Brain microvascular endothelial cell (primary cell): ENCODE measurements at places on chromosomes 6 and 20.

DNA sequence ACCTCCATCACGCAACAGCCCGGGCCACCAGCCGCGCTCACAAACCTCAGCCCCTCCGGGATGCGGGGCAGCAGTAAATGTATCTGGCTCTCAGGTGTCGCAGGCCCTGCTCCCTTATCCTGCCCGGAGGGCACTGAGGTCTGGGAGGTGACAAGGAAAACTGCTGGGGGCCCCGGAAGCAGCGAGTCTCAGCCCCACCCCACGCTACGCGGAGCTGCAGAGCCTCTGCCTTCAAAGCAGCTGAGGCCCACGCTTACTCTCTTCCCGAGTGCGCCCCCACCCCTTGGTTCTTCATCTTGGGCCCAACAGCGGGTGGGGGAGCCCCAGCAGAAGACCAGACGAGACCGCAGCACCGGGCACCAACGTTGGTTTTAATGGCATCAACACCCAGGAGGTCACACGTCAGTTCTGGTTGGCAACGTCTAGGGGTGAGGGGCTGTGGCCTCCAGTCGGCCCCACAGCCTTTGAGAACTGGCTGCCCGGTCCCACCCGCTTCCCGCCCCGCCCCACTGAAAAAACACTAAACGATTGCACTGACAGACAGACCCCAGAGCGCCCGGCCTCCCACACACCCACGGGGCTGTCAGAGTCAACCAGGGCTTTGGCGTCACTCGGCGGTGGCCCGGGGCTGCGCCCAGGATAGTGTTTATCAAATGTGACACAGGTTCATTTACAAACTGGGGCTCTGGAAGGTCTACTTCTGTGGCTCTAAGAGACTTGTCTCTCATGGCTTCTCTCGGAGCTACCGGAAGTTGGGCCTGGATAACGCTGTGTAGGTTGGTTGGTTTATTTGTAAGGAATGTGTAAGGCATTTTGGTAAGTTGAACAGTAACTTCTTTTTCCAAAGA, 43.7 kb downstream of the DSTN start:
- no peak for DNase-seq

DNA sequence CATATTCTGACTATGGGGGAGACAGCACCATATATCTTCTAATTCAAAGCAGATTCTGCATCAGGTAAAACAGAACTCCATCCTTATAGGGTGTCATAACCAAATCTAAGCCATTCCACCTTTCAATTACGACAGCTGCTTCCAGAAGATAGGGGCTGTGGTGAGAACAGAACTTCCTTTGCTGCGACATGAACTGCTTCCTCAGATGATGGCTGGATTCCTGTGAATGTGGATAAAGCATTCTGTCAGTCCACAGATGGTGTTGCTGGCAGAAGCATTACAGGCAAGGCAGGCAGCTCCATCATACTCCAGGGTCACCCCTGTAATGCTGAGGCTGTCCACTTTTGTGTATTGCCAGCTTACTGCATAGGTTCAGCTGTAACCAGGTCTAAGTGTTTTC, 172.1 kb upstream of the PROKR2 start:
- no peak for DNase-seq

DNA sequence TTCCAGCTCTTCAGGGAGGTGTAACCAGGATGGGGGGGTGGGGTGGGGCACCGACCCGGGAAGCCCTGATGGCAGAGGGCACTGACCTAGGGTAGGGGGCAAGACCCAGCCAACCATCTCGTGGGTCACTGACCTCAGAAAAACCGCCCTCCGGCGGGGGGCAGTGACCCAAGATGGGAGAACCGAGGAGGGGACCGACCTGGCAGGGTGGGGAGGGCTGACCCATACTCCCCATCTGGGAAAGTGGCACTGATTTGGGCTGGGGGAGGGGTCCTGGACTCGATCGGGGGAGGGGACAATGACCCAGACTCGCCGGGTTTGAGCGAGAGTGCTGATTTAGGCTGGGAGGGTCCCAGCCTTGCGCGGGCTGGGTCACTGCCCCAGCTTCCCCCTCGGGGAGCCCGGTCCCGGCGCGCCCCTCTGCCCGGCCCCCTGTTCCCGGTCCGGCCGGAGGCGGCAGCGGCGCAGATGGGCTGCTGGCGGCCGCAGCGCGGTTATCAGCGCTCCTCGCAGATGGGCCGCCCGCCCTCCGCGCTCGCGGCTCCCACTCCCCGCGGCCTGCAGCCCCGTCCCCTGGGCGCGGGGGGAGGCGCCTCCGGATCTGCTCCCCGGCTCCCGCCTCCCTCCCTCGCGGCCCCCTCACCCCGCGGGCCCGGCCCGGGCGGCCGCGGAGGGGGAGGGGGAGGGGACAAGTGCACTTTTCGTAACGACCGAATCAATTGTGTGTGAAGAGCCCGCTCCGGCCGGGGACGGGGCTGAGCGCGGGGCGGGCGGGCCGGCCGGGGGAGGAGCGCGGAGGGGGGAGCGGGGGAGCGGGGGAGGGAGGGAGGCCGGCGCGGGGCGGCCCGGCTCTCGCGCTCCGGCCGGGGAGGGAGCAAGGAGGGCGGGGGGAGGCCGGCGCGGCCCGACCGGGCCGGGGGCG, 2.2 kb downstream of the NOL4L start:
- DNase-seq, result no peak

- no peak for DNase-seq
Measured at GRCh38 chr6:149347067-149347466, 29.6 kb downstream of the TAB2 start.

GRCh38 chr6:7041511-7042026, 66.2 kb upstream of the RREB1 start:
- peak; percentile 4 for DNase-seq

GRCh38 chr6:81228912-81229555, 523.4 kb downstream of the TENT5A start:
- DNase-seq, result peak; percentile 53

DNA sequence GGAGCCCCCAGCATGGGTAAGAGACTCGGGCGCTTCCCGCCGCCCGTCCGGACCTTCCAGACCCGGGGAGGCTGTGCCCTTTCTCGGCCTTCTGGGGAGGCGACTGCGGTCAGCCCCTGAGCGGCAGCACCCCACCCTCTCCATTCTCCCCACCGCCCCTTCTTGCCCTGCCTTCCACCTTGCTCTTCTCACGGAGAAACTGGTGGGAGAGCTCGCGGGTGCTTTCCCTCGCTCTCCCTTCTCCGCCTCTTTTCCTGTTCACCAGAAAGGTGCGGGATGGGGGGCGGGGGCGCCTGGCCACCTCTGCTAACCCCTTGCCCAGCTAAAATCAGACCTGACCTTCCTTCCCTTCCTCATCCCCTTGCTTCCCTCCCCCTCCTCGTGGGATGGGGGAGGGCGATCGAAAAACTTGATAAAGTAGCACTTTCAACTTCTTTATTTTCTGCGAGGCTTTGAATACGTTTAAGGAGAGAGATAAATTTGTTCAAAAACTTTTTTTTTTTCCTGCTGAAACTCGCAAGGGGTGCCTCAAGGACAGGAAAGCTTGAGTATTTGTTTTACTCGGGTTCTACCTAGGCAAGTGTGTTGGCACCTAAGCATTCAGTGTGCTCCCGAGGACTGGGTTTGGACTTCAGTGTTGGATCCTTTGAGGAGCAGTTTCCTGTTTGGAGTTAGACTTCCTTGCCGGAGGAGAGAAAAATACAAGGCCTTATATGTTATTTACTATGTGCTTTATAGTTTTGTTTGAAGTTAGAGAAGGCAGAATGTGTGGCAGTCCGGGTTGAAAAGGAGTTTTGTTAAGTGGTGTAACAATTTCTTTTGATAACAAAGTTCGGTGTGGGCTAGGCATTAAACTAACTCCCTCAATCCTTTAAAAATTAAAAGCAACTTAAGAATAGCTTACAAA, 897 bp downstream of the CD2AP start:
- DNase-seq, result no peak

GRCh38 chr20:48425817-48426612, 401.8 kb downstream of the PREX1 start:
- no peak for DNase-seq

GRCh38 chr6:93496548-93496947, 77.2 kb upstream of the EPHA7 start:
- DNase-seq, result no peak

DNA sequence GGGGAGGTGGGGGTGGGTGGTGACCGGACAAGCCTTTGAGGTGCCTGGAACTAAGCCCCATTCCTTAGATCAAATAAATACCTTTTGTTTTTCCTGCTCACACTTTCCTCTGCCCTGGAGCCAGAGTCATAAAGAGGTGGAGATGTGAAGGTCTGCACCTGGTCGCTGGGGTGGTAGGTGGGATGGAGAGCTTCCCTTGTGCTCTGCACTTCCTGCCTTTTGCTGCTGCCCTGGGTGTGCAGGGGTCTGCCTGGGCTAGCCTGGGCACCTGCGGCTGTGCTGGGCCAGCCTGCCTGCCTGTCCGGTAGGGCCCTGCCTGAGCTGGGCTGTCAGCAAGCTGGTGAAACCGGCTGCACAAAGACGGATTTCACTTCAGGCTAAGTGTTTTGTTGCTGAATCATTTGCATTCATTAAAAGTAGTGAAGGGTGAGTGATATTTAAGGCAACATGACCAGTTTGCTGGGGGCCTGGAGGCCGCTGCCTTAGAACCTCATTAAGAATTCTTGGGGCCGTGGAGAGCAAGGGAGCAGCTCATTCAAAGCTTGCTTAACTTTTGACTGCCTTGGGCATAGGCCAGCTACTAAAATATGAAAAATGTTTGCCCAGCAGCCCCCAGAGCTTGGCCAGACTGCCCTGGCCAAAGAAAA, 20.5 kb downstream of the PTK7 start:
- DNase-seq, result peak; percentile 42
